ENCODE measurements at places on chromosomes 4 and X.

DNA sequence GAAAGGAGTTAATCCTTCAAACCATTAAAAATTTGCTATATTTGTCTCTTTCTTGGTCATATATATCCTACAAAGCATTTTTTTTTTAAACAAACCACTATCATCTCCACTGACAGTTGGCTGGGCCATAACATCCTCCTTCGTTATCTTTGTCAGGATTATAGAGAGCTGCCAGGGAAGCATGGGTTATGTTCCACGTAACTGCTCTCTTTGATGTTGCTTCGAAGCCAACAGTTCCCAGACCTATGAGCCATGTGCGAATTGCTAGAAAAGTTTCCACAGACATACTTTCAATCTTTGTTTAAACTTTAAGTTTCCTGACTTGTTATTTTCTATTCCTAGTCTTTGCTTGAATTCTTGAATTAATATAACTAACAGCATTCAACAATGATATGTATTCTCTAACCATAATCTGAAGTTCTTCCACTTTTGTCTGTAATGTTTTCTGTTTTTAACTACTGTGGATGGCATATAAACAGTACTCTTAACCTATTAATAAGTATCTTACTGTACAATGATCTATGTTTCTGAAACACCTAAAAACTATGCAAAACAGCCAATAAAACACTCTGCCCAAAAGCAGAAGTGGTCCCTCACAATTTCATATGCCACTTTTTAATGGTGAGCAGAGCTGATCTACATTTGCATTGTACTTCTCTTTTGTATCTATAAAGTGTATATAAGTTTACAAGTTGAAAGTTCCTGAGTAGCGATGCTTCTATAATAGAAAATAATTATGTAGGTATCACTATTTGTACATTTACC is 37.9 kb downstream of the EREG start:
- DNase-seq, result no peak

DNA sequence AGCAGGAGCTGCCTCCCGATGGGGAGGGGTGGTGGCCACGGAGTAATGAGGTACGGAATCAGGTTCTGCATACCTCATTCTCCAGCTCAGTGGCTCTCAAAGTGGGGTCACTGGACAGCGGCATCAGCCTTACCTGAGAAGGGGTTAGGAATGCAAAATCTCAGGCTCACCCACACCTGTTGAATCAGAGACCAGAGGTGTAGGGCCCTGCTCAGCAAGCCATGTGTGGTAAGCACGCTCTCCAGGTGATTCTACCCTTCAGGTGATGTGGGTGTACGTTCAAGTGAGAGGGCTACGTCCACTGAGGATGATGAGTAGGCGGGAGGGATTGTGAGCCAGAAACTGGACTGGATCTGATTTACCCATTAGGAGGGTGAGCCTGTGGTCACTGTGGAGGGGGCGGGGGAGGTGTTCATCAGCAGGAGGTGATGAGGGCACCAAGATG is 65.8 kb downstream of the ANAPC4 start:
- DNase-seq, result no peak

DNA sequence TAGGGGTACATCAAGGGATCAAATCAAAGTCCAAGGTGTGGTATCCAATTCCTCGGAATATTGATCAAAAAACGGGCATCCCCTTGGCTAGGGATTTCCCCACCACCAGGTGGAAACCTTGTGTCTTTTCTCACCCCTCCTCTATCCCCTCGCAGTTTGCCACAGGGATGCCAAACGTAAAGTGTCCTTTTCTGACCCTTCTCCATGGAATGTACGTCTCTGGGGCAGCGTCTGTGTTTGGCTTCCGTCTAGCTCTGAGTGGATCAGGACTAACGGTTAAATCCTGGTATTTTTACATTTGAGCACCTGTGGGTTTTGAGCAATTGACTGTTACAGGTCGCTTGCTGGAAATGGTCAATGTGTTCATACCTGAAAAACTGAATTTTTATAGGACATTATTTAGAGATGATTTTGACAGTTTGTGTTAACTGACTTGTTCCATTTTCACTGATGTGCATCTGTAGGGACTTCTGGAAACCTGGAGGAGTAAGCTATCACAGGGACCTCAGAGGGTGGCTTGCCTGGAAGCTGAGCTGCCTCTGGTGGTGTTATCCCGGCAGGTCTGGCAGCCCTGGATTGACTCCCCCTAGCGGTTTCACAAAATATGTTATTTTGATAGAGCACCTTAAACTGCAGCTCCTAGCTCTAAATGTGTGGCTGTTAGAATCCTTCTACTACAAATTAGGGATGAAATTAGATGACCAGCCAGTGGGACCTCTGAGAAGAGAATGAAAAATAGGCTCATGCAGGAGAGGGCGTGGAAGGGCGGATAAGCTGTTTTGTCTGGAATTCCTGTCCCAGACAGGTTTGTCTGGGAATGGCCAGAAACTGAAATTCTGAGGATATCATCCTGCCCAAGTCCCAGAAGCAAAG is 8.8 kb upstream of the MGST2 start:
- peak; percentile 59 for DNase-seq

- no peak for DNase-seq
These were observed 47.5 kb downstream of the CENPE start for GRCh38 chr4:103150677-103151076.

DNA sequence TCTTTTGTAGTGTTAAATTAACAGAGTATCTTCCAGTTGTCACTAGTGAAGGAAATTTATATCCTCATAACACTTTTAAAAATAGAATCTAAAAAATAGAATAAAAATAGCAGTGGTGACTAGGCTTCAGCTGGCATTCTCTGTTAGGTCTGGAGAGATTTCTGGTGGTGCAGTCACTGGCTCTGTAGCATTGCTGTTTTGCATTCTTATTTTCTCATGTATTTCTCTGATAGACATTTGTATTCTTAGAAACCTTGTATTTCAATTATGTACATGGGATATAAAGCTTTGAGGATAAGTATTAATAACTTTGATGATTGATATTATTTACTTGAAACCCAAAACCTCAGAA is 87.6 kb downstream of the TMEM131L start:
- no peak for DNase-seq

GRCh38 chrX:46582966-46583365 is 9.4 kb downstream of the CHST7 start:
- no peak for DNase-seq

GRCh38 chr4:5470318-5471198 is 237.8 kb downstream of the EVC2 start:
- DNase-seq, result no peak

DNA sequence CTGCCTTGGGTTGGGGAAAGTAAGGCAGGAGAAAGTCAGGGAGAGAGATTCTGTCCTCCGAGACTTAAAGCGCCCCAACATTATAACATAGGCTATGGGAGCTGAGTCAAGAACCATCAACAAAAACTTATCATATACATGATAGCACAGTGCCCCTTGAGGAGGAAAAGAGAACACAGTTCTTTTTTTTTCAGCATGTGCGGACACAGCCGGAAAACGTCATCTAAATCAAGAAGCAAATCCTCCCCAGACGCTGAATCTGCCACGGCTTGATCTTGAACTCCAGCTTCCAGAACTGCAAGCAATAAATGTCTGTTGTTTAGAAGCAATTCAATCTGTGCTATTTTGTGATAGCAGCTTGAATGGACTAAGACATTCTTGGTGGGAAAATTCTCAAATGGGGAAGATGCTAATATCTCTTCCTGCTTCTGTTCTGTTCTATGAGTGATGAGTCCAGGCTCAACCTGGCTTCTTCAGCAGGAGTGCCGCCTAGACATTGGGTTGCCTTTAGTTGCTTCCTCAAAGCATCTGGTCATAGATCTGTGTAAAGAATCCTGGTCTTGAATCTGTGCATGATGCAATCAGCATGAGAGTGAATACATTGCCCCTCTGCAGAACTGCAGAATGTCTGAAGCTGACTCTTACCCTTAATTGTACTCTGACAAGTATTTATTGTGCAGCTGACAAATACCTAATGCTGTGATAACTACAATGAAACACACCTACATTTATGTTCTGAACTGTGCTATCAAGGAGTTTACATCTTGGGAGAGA is 549.8 kb upstream of the PRKX start:
- DNase-seq, result peak; percentile 15

DNA sequence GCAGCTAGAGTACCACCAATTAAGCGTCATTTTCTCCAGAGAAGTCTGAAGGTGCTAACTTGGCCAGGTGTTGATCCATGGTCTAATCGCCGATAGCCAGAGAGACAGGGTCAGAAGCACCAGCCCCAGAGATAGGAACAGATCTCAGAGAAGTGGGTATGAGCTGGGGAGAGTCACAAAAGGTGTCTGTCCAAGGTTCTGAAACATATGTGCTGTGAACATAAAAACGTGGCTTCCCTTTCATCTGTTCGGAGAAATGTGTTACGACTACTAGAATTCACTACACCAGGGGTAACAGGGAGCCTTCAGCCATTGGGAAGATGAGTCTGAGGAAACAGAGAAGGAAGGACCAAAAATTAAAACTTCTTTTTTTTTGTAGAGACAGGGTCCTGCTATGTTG is 91.3 kb downstream of the FBXL5 start:
- no peak for DNase-seq

DNA sequence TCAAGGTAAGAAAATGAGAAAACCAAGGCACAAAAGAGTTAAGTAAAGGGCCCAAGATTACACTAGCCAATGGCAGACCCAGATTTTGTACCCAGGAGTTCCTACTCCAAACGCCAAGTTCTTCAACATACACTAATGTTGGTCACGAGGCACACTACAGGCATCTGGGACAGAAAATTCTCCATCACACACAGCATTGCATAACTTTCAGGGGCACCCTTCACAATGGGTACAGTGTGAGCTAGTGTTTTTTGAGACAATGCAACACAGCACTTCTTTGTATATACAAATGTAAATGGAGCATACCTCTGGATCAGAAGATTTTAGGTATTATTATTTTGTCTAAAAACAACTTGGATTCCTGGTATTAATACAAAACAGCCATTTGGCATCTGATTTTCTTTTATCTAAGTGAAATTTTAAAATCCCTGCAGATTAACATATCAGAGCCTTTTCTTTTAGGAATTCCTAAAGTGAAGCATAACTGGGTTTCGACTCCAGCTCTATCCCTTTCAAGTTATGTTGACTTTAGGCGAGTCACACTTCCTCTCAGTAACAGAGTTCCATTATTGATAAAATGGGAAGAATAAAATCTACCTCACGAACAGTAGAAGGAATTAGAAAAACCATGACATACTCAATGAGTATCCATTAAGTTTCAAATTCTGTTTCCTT is 41.1 kb downstream of the ADGRA3 start:
- DNase-seq, result no peak

GRCh38 chr4:177070533-177071058 is 239.1 kb upstream of the NEIL3 start:
- DNase-seq, result no peak

- DNase-seq, result no peak
These were observed 34.4 kb downstream of the NEXMIF start for GRCh38 chrX:74890676-74891430.

DNA sequence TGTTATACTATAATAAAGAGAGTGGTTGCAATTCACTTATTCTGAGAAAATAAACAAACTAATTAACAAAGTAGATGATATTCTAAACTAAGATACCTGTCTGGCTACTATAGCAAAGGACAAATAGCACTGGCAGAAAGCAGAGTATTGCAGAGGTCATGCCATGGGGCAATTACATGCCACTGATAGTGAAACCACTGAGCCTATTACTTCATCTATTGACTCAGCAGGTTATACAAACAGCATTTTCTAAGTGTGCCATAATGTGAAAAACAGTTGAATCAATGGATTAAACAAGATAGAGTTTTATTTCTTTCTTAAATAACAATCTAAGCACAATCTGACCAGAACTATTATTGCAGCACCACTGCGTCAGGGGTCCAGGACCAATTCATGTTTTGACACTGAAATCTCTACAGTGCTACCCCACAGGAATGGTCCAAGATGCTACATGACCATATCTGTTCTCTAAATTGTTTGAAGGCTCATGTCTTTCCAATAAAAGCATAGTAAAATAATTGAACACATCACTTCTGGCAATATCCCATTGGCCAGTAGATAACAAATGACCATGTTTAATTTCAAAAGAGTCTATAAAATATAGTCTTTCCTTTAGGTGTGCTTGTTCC is 389.5 kb upstream of the GRID2 start:
- DNase-seq, result no peak

DNA sequence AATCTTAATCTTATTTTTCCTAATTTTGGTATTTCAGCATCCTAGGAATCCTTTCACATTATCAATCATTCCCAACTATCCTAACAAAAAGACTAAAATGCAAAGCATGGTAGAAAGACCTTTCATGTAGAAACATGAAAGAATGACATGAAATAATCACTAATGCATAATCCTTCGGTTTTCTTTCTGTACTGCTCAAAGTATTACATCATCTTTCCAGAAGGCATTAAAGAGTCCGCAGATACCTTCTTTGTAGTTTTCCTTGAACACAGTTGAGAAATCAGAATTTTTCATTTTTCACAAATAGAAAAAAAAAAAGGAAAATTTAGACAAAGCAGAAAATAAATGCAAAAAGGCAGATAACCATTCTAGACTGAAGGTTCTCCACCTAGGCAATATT is 11.5 kb downstream of the RCHY1 start:
- DNase-seq, result no peak

- peak; percentile 5 for DNase-seq
These were observed 733 bp upstream of the NAA15 start for GRCh38 chr4:139300431-139301112.

DNA sequence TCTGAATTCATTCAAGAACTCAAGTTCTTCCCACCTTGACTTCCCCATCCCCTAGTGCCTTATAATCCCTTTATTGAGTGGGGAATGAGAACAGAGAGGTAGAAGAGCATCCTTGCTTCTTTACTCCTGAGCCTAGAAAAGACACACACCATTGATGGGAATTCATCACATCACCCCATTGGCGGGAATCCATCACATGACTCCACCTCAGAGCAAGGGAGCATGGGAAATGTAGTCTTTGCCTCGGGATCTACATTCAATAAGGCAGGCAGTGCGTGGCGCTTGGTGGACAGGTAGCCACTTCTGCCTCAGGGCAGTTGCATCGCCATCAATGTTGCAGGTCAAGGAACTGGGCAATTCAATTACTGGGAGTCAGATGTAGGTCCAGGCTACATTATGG is 50.7 kb downstream of the MXRA5 start:
- peak; percentile 27 for DNase-seq

GRCh38 chrX:144738246-144738645 is 509.1 kb upstream of the SPANXN1 start:
- no peak for DNase-seq

DNA sequence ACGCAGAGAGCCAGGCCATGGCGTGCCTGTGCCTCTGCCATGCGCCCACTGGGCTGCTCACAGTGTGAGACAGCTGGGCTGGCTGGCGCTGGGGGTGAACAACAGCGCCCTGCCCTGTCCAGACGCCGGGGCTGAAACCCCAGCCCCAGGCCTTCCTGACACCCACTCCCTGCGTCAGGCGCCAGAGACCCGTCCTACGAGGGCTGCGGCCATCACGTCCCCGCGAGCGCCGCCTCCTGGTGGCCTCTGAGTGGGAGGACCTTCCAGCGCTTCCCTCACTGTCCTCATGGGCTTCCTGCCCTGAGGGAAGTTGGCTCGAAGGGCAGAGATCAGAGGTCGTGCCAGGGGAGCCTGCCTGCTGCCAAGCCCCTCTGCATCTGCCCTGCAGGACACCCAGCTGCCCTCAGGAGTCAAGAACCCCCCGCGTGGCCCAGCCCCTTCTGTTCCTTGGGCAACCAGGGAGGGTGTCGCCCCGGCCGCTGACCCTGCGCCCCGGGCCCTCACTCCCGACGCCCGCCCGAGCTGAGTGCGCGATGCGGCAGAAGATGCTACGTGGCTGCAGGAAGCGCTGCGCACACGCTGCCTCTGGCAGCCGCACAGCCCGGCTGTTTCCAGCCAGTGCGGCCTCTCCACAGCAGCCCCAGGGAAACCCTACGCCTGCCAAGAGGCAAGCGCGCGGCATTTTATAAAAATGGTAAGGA is 16.2 kb downstream of the NELFA start:
- DNase-seq, result no peak

Data from Calu3 (cell line).